ENCODE measurements at places on chromosomes 7 and 10.

- no peak for DNase-seq
These were observed 1.7 kb upstream of the VENTX start for GRCh38 chr10:133235932-133236331.

DNA sequence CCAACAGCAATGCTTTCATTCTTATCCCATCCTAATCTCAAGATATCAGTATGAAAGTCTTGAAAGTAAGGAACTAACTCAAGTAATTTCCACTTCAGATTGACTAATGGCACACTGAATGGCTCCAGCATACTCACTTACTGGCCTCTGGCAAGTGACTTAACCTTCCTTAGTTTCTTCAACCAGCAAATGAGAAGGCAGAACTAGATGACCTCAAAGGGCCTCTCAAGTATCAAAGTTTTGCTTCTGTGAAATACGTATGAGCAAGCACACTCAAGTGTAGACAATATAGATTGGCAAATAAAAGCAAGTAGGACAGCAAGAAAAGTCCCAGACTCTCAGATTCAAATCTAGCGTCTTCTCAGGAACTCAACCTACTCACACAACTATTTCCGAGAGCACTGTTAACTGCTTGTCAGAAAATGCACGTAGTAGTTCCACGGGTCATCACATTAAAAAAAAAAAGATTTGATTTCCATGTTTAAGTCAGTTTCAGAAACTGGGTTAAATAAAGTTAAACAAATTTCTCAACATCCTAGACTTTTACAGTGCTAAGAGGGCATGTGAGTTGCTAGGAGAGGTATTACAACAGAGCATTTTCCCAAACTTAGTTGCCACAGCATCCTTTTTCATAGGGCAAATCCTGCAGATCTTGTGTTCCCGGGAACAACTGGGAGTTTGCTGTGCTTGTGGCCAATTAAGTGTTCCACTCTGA, 276.9 kb upstream of the KLF14 start:
- DNase-seq, result peak; percentile 38

- DNase-seq, result no peak
These were observed 598.6 kb downstream of the SH2D4B start for GRCh38 chr10:81136261-81136660.

DNA sequence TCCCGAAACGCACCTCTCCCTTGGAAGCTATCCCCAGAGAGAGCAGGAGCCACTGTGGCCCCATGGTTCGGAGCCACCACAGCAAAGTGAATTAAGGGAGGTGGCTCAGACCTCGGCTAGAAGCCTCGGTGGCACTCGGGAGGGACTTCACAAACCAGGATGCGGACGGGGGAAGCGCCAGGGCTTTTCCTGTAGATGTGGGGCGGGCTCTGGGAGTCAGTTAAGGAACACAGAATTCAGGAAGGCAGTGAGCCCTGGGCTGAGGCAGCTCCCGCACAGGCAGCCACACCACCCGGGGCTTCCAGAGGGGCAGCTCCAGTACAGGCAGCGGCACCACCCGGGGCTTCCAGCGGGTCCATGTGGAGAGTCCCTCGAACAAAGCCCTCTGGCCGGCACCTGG, 42.7 kb upstream of the DPYSL4 start:
- no peak for DNase-seq

DNA sequence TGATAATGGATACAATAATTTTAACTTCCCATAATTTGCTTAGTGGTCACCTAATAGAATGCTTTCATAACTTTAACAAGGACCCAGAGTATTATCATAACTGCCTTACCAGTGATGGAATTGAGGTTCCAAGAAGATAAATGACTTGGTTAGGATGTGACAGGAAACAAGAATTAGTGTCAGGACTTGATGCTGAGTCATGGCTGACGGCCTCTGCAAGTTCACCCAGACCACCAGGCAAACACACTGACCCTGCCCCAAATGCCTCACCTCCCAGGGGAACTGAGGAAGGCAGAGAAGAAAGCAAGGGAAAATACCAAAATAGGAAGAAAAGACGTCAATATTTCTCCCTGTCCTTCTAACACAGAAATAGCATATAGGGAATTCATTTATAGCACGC, 636.3 kb downstream of the PARD3 start:
- DNase-seq, result no peak

- DNase-seq, result peak; percentile 31
These were observed 62.2 kb downstream of the VIM start for GRCh38 chr10:17290226-17290625.

DNA sequence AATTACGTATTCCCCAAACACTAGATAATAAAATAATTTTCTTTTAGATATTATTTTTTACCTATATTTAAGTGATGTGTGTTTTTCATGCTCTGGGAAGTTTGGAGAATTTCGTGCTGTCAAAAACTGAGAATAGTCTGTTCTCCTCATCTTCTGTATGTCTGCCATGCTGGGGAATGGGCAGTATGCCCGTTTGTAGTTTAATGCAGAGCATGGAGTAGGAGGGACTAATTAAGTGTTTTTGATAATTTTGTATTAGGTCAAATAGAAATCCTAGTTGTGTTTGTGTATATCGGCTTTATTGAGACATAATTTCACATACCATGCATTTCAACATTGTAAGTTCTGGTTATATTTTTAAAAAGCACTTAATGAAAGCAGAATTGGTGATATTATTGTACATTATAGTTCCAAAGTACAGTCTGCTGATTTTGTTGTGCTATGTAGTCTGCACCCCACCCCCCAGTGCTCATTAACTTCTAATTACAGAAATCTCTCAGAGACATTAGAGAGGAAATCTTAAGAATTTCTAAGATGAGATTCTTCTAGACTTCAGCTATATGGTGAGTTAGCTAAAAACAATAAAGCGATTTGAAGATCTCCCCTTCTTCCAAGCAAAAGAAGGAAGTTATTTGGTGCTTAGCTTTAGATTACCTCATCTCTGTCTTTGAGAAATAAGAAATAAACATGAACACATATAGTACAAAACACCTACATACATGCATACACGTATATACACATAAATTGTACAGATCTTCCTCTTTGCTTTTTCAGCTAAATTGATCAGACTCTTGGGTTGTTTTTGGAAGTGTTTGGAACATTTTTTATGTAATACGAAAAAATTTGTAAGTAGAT, 22.2 kb downstream of the ZRANB1 start:
- DNase-seq, result peak; percentile 59

DNA sequence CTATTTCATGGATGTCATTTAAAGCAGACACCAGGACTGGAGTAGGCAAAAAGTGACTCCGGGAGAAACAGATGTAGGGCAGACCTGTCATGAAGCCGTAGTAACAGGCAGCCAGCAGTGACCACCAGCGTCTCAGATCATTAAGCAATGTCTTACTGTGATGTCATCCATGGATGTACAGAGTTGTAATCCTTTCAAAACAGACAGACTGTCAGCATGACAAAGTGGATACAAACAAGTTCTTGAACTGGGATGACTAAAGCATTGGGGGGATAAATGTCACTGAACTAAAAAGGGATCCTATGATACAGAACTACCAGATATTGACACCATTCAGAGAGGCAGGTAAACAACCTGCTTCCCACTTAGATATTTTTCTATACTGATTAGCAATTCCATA, 675.5 kb downstream of the PARD3 start:
- no peak for DNase-seq

DNA sequence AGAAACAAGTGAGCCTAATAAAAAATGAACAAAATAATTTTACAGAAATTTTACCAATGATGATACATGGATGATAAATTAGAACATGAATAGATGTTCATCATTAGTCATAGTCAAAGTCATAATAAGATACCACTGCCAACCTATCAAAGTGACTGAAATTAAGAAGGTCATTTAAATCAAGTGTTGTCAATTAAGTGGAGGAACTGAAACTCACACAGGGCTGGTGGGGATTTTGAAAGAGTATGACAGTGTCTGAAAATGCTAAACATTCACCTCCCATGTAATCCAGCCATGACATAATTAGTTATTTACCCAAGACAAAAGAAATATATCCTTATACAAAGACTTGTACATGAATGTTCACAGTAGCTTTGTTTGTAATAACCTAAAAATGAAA, 57.1 kb upstream of the DYNC1I1 start:
- DNase-seq, result no peak

GRCh38 chr7:28060371-28060950, 120.1 kb downstream of the JAZF1 start:
- no peak for DNase-seq

- no peak for DNase-seq
These were observed 18.0 kb upstream of the LIPA start for GRCh38 chr10:89269433-89270152.

- DNase-seq, result no peak
These were observed 200.6 kb downstream of the PTPRN2 start for GRCh38 chr7:158386866-158387545.

DNA sequence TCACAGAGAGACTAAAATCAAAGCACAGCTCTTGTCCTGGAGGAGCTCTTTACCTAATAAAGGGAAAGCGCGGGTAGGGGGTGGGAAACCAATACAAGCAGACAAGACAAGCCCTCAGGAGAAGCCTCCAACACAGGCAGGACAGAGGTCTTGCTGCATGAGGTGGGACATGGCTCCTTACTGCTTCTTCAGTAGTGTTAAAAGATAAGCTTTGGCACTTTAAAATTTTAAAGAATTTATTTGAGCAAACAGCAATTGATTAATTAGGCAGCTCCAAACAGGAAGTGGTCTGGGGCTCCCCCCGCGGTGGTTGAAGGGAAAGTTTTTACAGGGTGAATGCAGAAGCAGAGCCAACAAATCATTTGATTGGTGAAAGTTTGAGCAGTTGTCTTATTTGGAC, 50.3 kb upstream of the MACC1 start:
- DNase-seq, result no peak

DNA sequence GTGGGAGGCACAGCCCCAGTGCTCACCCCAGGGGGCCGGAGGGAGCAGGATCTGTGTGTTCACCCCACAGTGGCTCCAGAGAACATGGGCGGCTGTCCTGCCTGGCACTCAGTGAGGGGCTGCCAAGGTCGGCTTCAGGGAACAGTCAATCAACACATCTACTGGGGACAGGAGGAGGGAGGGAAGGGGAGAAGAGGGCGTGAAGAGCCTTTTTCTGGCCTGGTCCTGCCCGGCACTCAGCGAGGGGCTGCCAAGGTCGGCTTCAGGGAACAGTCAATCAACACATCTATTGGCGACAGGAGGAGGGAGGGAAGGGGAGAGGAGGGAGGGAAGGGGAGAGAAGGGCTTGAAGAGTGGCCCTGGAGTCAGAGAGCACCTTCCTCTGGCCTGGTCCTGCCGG, 184.9 kb downstream of the ADARB2 start:
- peak; percentile 33 for DNase-seq

GRCh38 chr10:60944058-60944909, at the start of gene RHOBTB1:
RHOBTB1 (minus strand) TSS chr10:60944185; CDS start chr10:60911542, 32,643 bp downstream.
- DNase-seq, result peak; percentile 91

DNA sequence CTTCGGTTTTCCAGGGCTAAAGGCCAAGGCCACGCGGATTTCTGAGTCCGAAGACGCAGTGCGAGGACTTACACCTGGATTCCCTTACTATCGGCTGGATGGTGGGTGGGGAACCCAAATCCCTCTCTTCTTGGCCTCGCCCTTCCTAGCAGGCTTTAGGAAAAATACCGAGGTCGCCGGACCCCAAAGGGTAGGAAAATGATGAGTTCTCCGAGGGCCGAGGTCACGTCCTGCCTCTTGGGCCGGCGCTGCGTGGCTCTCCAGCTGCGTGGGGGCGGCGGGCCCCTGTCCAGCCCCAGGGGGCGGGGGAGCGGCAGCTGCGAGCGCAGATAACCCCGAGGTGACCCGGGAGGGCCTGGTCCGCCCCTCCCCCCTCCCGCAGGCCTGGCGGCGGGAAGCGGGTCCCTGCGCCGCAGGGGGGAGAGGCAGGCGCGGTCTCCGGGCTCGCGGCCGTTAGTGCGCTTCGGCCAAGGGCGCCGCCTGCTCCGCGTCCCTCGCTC, 805 bp upstream of the HMX3 start:
- no peak for DNase-seq

DNA sequence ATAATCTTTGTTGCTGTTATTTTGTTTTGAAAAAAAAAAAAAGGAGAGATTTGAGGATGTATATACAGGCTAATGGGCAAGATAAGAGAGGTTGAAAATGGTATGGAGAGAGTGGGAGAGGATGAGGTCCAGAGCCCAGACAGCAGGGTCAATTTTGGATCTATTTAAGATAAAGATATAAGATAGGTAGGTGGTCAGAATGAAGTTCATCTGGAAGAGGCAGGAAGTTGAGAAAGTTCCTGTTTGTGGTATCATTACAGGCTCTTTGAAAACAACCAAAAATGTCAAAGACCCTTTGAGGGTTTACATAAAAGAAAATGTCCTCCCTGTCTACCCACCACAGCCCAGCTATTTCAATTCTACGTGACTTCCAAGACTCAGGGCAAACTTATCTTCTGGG, 7.5 kb downstream of the CEP41 start:
- peak; percentile 46 for DNase-seq

DNA sequence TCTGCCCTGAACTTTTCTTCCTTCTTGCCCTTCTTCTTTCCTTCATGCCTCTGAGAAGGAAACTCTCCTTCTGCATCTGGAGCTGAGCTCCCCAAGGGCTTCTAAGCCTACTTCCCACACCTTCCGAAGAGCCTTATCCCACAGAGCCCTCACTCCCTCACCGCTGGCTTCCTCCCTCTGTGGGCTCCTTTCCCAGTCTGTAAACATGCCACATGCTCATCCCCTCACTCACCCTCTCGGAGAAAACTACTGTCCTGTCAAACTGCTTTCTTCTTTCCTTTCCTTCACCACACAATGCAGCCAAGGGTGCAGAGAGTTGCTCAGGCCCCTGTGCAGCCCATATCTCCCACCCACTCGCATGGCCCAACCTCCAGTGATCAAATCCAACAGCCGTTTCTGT, 18.1 kb downstream of the ANKRD16 start:
- no peak for DNase-seq

GRCh38 chr7:97307521-97308108, 190.1 kb downstream of the SDHAF3 start:
- DNase-seq, result no peak

DNA sequence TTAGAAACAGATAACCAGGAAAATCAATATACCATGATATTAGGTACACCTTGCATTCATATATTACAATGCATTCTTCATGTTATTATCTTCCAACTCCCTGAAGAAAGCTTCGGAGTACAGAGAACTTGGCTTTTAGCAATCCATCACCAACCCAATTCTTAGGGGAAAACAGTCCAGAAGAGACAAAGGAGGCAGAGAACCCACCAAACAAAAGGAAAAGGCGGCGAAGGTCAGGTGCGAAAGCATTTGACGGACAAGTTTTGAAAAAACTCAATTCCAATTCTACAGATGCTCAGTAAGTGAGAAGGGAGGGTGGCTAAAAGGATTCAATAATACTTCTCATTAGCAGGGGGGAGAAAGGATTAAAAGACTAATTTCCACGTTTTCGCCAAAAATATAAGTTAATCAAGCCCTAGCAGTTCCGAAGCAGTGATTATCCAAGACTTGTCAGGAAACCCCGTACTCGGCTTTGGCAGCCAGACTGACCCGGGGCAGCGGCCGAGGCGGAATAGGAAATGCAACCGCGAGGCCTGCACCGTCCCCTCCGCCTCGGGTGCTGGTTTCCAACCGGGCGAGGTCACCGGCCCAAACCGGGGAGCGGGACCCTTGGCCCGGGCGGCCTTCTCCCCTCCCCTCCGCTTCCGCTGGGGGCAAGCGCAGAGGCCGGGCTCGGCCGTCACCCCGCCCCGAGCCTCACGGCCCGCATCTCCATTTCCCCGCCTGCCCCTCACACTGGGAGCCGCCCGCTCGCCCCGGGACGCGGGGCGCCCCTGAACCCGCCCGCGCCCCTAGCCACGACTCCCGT, 747 bp downstream of the GDI2 start:
- peak; percentile 63 for DNase-seq

GRCh38 chr7:152185558-152185957, 160.1 kb downstream of the GALNT11 start:
- DNase-seq, result peak; percentile 97
